Kasumi-1 (cell line): ENCODE measurements at places on chromosomes 5 and 9.

DNA sequence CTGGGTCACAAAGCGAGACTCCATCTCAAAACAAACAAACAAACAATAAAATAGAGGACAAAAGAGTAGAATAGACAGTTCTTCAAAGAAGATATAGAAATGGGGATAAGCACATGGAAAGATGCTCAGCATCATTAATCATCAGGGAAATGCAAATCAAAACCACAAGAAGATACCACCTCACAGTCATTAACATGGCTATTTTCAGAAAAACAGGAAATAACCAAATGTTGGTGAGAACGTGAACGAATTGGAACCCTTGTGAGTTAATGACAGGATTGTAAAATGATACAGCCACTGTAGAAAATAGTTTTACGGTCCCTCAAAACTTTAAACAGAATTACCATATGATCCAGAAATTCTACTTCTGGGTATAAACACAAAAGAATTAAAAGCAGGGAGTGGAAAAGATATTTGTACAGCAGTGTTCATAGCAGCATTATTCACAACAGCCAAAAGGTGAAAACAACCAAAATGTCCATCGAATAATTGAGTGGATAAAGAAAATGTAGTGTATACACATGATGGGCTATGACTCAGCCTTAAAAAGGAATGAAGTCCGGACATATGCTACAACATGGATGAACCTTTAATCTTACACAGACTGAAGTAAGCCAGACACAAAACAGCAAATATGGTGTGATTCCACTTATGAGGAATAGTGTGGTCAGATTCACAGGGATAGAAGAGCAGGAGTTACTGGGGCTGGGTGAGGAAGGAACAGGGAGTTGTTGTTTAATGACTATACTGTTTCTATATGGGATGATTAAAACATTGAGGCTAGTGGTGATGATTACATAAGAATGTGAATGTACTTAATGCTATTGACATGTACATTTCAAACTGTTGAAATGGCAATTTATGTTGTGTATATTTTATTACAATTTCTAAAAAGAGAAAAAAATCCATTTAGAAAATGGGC is 19.7 kb downstream of the OR2V2 start:
- DNase-seq = no peak

- DNase-seq = no peak
Measured at GRCh38 chr5:148817606-148818005, 8.8 kb upstream of the ADRB2 start.

DNA sequence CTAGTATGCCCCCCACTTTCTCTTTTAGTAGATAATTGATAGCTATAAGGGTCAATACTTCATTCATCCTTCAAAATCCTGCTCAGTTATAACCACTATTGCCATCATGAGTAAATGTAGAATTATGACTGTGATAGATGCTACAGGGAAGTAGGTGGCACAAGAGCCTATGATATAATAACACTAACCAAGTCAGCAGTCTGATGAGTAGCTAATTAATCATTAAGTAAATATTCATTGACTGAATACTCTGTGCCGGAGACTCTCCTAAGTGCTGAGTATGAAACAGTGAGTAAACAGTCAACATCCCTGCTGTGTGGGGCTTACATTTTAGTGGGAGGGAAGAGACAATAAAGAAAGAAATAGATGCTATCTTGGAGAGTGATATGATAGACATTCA is 430.3 kb upstream of the ZNF462 start:
- no peak for DNase-seq

DNA sequence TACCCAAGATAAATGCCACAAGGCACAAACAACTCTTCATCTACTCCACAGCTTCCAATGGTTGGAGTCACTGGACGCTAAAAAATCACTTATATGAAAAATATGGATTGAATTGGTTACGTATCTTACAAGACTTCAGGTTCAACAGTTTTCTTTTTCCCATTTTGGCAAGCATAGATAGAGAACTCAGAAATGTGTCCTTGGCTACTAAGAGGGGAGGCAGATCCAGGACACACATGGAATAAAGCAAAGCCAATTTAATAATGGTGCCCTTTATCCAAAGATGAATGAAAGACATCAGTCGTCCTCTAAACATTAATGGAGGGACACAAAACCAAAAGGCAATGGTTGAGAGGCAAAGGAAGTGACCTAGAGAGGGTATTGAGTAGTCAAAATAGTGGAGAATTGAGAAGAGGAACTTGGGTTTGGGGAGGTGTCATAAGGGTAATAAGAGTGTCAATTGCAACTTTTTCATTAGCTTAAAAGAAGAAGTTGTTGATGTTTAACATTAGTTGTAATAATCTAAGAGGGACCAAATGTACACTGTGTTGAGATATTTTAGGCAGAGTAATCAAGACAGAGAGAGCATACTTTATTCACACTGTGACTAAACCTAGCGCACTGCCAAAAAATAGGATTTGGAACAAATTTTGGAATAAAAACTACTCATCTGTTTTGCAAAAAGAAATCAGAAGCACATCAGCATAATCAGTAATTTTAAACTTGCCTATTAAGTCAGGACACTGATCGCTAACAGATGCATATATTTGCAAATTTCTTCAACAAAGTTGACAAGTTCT is 308.2 kb downstream of the ARL15 start:
- peak; percentile 17 for DNase-seq

GRCh38 chr5:97591781-97592180 is 408.7 kb upstream of the RIOK2 start:
- no peak for DNase-seq

GRCh38 chr5:132458226-132458560 is 32.4 kb downstream of the IRF1 start:
- no peak for DNase-seq

DNA sequence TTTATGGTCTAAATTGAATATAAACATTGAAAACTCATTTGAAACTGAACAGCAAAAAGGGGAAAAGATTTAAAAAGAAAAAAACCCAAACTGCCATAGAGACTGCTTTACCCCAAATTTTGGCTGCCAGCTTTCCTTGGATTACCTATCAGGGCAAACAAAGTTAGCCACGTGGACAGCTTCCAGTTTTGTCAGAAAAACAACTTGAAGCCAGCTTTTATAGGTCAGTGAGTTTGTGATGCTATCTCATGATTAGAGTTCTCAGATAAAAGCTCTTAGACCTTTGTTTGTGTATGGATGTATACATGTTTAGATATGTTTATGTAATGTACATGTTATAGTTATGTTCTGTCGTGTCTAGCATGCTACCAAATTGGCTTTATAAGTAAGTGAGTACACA is 16.1 kb downstream of the FBP2 start:
- DNase-seq = no peak

DNA sequence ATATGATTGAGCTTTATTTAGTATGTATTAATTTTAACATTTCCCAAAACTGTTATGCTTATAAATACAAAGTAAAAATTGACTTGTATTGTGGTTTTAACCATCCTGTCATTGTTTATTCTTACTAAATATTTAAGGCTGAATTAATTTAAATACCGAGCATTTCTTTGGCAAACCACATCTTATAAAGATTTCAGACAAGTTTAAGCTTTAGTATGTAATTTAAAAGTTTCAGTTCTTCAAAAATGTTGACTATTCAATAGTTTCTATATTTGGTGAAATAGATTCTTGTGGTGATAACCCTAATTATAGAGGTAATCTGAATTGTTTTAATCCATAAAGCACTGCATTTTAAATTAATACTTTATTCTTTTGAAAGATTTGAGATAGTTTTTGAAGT is 65.5 kb downstream of the CCNH start:
- no peak for DNase-seq

GRCh38 chr5:150567031-150567717 is 59.2 kb downstream of the NDST1 start:
- no peak for DNase-seq

- no peak for DNase-seq
Measured at GRCh38 chr5:88838500-88838899, 44.5 kb downstream of the MEF2C start.

DNA sequence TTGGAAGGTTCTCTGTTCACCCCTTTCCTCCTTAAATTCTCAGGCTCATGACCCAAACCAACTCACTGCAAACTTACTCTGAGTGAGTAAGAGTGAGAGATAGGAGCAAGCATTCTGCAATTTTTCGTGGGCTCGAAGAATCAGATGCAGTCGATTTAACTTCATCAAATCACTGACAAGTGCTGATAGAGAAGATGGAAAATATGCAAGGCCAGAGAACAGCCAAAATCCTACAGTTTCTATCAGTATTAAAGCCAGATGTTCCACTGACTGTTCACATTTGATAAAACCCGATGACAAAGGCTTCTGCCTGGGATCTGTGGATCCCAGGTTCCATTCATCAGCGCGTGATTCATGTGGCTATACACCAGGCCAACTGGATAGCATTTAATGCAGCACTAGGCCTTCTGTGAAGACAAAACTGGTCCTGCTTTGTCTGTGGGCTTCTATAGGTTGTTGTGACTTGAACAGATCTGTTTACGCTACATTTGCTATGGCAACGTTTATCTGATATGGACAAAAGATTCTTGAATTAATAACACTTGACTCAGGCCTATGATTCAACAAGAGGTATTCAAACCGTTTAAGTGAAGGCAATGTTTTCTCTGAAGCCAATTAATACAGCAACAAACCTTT is 251.2 kb downstream of the NFIB start:
- DNase-seq = no peak

GRCh38 chr9:136840877-136841645 is 1.2 kb upstream of the AJM1 start:
- DNase-seq = peak; percentile 27

DNA sequence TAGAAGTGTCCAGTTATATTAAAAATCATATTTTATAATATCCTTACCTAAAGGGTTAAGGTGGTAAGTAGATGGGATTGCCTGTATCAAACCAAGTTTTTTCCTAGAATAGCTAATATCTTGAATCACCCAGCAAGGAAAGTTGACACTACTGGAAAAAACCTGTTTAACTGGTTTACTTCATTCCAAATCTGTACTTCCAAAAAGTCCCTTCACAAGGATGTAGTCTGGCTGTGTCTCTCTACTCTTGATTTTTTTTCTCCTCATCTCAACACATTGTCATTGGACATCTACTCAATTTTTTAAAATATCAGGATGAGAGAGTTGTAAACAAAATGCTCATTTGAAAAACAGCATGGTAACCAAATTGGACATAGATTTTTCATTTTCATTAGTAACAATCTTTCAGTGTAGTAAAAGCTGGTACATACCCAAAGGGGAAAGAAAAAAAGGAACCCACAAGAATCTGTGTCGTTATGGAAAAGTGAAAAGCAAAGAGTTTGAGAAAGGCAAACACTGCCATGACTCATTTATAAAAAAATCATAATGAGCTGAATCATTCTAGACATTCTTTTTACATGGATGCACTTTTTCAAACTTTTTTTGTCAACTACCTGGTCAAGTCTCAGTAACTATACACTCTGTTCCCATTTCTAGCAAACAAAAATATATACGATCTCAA is 173.5 kb downstream of the GLIS3 start:
- DNase-seq = no peak

DNA sequence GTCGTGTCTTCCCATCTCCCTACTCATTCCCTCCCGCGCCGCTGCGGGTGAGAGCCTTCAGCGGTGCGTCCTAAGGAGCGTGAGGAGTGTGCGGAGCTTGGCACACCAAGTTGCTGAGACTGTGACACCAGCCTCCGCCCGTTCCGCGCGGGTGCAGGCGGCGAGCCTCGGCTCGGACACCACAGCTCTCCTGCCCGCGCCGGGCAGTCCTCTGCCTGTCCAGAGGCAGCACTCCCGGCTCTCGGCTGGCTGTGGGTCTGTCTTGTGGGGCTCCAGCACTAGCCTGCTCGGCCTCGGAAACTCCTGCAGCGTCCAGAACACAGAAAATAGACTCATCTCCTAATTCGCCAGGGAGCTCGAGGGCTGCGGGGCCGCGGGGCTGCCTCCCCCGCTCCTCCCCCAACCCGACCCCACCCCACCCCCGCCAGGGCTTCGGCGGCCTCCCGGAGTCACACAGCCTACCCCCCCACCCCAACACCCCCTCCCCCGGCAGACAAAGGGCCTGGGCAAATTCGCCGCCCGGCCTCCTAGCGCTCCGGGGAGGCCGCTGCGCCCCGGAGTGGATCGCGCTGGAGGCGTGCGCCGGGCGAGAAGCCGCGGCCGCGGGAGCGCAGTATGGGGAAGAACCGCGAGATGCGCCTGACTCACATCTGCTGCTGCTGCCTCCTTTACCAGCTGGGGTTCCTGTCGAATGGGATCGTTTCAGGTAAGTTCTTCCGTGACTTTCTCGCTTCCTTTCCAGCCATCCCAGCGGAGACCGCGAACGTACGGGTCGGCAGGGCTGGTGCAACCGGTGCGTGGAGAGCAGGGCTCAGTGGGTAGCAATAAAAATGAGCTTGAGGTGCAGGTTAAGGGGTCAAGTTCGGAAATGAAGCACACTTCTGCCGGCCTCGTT is at the start of gene ADAMTS19:
Gene ADAMTS19 (plus strand): TSS at position 522 of the 895 bp plus-strand sequence. CDS start 94 bp downstream, at position 616.
- peak; percentile 62 for DNase-seq

DNA sequence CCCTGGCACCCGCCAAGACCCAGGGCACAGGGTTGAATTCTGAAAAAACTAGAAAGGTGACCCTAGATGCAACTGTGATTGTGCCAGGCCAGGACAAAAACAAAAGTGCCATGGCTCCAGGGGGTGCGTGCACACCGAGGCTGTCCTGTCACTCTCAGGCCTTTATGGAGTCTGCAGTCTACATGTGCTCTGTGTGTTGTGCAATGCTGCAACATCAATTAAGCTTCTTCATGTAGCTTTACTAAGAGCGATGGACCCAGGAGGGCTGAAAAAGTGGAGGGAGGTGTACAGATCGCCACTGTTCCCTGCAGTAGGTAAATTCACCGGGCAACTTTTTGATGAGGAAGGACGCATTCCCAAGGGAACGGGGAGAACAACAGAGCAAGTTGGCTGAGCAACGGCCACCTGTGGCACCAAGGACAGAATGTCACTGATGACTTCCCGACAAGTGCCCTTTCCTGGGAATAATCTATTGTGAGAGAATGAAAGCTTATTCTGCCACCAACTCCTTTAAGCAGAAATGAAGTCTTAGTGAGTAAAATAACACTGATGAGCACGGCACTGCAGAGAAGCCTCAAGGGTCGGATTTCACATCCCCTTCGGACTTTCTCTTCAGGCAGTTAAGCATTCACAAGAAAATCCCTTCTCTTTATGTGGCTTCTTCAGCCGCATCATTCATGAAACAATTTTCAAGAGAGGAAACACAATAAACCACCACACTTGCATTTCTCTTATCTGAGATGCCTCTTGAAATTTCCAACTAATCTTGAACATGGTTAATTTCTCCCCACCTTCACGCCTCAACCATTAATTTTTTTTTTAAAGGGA is 149.6 kb downstream of the DROSHA start:
- DNase-seq = no peak

GRCh38 chr9:131530920-131531832 is at the start of gene UCK1:
TSS of gene UCK1 (minus strand) at chr9:131531263. CDS start at chr9:131531174, 89 bp downstream.
- DNase-seq = peak; percentile 68

GRCh38 chr5:88695232-88695631 is 187.8 kb downstream of the MEF2C start:
- no peak for DNase-seq

DNA sequence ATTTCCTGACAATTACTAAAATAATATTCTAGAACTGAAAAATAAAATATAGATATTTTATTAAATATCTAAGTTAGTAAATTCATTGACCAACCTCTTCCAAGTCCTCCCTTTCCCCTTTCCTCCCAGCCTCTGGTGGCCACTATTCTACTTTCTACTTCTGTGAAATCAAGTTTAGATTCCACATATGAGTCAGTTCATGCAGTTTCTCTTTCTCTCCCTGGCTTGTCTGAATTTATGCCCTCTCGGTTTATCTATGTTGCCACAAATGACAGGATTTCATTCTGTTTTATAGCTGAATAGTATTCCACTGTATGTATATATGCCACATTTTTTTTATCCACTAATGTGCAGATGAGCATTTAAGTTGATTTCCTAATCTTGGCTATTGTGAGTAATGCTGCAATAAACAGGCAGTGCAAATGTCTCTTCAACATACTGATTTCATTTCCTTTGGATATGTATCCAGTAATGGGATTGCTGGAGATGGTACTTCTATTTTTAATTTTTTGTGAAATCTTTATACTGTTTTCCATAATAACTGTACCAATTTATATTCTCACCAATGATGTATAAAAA is 52.3 kb downstream of the WDR36 start:
- no peak for DNase-seq
